ENCODE measurements at places on chromosomes 3 and 15.

DNA sequence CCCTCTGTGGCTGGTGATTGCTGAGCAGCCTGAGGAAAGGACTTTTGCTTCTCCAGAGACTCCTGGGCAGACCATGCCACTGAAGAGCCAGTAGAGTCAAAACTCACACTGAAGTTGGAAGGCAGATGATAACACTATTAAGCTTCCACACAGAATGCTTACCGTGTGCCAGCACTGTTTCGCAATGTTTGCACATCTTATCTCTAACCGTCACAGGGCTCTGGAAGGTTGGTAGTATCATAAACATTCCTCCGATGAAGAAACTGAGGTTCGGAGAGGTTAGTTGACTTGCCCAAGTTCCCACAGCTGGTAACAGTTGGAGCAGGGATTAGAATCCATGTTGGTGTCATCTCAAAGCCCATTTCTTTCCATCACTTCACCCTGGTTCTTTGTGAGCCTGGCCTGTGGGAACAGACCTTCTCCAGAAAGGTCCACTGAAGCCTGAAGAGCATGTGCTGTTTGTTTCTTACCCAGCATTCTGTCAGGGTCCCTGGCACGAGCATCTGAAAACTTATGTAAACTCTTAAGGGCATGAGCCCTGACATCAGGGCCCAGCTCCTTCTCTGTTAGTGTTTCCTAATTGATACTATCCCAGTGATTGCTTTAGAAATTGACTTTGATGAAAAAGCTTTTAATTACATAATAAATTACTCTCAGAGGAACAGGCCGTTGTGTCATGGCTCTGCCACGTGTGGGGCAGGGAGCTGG lies 77.0 kb upstream of the PRR23C start:
- peak; percentile 45 for DNase-seq

DNA sequence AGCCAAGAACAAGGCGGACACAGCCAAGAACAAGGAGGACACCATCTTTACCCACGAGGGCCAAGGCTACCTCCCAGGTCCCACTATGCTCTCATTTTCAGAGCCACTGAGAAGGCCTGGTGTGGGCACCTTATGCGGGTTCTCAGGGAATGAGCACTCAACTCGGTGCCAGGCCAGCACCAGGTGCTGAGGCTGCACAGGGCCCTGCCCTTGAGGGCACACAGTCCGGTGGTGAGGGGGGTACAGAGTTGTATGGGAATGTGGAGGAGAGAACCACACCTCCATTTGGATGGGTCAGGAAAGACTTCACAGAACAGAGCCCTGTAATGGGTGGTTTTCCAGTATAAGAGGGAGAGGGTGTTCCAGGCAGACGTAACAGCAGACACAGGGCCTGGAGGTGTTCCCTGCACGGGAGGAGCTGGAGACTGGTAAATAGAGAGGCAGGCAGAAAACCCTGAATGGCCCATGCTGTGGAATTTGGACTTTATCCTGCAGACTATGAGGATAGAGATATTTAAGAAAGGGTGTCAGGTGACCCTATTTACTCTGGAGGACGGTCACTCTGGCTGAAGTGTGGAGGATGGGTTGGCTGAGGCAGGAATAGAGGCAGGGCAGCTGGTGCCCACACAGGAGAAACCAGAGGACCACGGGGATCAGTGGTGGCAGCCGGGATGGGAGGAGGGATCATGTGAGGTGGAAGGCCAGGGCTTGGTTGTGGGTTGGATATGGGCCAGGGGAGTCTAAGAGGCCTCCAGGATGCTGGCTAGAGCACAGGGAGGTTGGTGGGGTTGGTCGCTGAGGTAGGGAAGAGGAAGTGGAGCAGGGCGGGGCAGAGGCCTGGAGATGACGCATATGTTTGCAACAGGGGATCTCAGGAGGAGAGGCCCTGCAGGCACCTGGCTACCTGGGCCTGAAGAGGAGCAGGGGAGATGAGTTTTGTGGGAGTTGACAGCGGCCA lies 34.6 kb downstream of the CRABP1 start:
- DNase-seq = no peak

DNA sequence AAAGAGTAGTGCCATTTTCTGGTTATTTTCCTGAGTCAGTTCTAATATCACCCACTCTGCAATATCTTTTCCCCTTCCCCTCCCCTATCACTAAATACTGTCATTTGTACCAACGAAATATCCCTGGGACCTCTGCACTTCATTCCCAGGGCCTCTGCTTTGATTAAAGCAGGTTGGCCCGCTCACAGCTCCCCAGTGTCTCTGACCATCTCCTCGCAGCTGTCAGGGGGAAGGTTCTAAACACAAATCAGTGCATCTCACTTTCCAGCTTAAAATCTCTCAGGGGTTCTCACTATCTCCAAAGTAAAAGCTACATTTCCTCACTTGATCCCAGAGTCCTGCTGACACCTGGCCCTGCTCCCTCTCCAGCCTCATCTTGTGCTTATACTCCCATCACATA lies 28.1 kb upstream of the SLC35G2 start:
- DNase-seq = no peak

- DNase-seq = peak; percentile 81
Observed at GRCh38 chr3:71497971-71498444, 85.5 kb downstream of the FOXP1 start.

DNA sequence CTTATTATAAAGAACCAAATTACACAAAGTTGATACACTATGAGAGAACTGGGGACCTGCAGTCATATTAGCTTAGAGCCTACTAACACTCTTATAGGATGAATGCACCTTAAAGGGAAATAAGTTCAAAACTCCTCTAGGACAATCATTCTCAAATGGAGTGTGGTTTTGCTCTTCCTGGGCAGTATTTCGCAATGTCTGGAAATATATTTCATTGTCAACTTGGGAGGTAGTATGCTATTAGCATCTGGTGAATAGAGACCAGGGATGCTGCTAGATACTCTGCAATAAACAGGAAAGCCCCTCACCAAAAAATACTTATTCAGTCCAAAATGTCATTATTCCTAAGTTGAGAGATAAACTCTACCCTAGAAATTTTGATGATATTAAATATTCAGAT lies 451.4 kb upstream of the ARPP21 start:
- DNase-seq = no peak

GRCh38 chr3:39592311-39593050 lies 125.0 kb downstream of the MOBP start:
- no peak for DNase-seq

DNA sequence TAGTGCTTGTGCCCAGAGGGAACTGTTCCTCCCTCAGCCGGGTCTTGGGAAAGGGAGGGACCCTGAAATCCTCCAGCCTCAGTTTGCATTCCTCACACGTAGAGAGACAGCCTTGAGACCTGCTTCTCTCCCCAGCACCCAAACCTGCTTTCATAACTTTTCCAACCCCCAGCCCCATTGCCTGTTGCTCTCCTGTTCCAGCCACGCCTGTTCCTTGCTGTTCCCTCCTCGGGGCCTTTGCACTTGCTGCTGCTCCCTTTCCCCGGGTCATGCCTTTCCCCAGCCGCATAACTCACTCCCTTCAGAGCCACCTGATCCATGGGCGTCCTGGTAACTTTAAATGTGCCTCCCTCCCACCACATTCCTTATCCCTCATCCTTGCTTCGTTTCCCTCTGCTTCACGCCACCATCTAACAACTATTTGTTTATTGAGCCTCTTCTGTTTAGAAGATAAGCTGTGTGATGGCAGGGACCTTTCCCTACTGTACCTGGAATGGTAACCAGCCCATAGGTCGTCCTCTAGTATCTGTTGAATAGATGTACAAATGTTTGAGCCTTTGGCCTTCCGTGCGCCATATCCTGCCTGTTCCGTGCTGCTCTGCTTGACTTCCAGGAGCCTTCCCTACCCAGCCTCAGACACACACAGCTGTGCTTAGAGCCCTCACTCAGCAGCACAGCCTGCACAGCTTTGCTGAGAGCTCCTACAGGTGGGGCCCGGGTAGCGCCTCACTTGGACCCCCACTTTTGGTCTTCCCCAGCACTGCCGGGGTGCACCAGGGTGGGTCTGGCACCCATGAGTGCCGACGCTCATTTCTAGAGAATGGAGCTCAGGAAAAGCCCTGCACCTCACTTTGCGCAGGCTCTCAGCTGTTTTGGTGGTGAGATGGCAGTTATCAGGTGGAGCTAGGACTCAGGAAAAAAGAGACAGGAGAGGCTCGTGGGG lies 60.2 kb downstream of the SCN5A start:
- DNase-seq = no peak

GRCh38 chr15:78950902-78951840 lies 6.3 kb upstream of the CTSH start:
- peak; percentile 30 for DNase-seq

DNA sequence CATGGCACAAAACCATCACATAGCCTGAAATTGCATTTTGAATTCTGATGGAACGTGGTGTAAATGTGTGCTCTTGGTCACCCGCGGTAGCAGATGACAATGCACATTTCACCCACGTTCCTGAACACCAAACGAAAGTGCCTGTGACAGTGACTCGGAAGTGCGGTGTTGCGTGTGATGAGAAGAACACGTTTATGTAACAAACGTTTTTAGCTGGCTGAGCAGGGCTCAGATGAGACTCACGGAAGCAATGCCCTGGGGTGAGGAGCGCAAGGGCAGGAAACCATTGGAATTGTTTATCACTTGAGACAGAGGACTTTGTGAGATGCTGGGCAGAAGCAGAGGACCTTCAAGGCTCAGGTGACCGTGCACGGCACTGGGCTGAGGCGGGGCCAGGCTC lies 449.2 kb upstream of the CFAP20DC start:
- DNase-seq = no peak

DNA sequence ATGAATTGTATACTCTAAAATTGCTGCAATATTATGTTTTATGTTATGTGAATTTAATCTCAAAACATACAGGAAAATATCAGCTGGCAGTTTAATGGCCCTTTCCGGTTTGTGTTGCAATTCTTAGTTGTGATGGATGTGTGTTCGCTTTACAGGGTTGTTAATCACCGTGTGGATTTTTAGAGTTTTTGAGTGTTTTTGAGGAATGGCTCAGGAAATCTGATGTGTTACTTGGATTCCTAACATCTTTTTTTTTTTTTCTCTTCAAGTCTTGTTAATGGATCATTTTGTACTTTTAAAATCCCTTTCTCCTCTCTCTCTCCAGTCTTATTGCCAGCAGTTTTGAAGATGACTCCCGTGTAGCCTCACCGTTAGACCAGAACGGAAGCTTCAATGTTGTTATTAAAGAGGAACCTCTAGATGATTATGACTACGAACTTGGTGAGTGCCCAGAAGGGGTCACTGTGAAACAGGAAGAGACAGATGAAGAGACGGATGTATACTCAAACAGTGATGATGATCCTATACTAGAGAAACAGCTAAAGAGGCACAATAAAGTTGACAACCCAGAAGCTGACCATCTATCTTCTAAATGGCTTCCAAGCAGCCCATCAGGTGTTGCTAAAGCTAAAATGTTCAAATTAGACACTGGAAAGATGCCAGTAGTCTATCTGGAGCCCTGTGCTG lies 35.7 kb downstream of the MGA start:
- peak; percentile 23 for DNase-seq

DNA sequence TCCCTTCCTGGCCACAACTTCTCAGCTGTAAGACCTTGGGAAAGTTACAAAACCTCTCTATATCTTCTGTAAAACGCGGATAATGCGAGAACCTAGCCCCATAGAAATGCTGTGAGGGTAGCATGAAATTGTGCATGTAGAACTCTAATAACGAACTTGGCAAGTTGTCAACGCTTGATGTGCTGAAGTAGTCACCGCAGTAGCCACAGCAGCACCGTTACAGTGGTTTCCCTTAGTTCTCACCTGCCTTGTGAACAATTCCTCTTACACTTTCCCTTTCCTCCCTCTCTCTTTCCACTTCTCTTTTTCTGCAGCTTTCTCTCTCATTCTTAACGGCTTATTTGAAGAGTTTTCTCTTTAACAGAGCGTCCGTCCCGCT lies 447 bp upstream of the SHQ1 start:
- DNase-seq = no peak

GRCh38 chr3:3286014-3286413 lies 106.5 kb upstream of the CRBN start:
- DNase-seq = no peak

GRCh38 chr3:181358562-181358961 lies 353.2 kb upstream of the SOX2 start:
- DNase-seq = peak; percentile 4

DNA sequence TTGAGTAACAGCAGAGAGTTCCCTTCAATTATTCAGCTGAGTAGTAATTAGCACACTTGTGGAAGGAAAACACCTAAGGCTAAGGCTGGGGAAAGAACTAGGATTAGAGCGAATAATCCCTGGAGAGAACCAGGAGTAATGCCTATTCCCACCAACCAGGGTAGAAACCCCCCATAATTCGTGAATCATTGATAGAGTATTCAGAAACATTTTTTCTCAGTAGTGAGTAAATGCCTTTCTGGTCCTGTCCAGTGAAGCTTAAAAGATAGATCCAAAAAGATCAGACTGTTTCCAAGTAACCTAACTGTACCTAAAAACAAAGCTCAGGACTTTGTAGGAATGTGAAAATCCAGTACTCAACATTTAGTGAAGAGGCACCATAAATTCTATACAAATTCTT lies 71.2 kb downstream of the DGKG start:
- DNase-seq = peak; percentile 61

DNA sequence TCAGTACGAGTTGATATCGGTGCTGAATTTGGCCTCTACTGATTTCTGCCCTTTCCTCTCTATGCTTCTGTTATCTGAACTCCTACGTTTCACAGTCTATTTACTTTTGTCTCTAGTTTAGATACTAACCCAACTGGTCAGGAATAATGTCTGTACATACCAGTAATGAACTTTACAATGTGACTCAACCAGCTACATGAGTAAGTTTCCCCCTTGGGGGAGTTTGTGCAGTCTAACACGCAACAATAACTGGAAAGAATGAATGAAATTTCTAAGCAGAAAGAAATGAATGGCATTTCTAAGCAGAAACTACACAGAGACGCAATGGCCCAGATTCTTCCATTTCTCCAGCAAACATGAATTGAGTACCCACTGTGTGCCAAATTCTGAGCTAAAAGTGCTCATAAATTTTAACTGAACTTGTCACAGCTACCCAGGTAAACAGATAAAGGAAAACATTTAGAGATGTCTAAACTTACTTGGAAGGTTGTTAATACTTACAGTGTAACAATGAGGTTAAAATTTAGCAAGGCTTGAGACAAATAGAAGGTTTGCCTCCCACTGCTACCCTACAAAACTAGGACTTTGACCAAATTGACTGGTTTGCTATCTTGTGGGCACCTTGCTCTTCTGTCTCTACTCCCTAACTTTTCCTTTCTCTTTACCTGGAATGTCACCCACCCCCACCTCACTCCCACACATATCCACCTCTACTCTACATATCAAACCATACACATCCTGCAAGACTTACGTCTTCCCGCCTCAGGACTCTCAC lies 11.6 kb downstream of the UPK1B start:
- DNase-seq = peak; percentile 93

GRCh38 chr3:16147220-16147994 lies 27.1 kb upstream of the GALNT15 start:
- DNase-seq = peak; percentile 65

DNA sequence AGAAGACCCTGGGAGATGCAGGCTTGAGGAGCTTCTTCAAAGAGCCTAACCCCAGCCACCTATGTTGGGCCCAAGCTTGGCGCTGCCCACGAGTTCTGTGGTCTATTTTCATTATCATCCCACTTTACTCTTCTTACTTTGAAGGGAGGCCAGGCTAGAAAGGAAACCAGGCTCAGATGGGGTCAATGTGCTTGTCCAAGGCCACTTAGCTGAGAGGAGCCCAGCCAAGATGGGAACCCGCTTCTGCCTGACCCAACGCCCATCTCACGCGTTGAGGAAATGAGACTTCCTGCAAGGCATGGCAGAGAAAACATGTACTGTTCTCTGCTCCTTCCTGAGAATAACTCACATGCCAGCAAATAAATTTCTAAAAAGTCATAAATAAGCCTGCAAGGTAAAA lies 486.3 kb upstream of the PROK2 start:
- no peak for DNase-seq
